Activated gamma-delta T cell treated with anti-CD3 and anti-CD28 coated beads, Interleukin-2, amount 50 U/mL, for 16 hours (primary cell): ENCODE measurements at places on chromosomes 12 and 14.

DNA sequence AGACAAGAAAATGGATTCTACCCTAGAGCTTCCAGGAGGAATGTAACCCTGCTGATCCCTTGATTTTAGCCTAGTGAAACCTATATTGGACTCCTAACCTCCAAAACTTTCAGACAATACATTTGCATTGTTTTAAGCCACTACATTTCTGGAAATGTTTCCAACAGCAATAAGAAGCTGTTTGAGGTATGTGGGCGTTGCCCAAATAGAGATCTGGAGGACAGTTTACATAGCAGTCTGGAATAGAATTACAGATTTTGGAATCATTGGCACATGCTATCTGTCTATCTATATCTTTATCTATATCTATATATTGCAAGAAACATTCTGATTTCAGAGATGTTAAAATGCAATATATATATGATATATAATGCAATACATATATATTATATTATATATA is 42.4 kb upstream of the EGLN3 start:
- DNase-seq: no peak

GRCh38 chr12:77239617-77240016 is 174.2 kb upstream of the E2F7 start:
- DNase-seq: no peak

DNA sequence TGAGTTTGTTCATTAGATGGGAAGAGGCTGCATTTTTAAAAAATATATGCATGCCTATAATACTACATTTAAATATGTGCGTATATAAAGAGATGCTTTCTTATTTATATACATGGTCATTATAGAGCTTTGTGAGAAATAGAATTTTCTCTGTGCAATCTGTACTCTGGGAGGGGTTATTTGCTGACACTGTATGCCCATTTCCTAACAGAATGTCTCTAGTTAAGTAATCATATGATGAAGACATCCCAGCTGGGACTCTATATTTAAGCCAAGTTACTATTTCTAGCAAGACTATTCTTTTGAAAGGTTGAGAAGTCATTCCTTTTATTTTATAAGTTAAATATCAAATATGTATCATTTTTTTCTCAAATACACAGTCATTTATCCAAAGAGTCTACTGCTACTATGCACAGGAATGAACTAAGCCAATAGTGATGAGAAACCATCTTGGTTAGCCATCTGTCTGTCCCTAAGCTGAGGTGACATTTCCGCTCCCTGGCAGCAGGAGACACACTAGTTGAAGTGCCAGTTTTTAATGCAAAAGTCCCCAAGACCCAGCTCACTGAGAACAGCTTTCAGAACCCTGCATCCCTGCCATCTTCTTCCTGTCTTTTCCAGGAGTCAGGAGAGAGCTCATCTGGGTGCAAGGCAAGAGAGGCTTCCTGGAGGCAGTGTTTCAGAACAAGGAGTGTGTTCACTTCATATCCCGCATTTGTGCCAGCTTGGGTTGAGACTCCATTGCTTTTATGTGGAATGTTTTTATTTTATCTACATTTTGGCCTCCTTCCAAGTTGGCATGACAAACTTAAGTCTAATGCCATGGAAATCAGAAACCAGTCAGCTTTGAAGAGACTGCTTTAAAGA is 69.5 kb downstream of the TMEM132C start:
- DNase-seq: no peak

DNA sequence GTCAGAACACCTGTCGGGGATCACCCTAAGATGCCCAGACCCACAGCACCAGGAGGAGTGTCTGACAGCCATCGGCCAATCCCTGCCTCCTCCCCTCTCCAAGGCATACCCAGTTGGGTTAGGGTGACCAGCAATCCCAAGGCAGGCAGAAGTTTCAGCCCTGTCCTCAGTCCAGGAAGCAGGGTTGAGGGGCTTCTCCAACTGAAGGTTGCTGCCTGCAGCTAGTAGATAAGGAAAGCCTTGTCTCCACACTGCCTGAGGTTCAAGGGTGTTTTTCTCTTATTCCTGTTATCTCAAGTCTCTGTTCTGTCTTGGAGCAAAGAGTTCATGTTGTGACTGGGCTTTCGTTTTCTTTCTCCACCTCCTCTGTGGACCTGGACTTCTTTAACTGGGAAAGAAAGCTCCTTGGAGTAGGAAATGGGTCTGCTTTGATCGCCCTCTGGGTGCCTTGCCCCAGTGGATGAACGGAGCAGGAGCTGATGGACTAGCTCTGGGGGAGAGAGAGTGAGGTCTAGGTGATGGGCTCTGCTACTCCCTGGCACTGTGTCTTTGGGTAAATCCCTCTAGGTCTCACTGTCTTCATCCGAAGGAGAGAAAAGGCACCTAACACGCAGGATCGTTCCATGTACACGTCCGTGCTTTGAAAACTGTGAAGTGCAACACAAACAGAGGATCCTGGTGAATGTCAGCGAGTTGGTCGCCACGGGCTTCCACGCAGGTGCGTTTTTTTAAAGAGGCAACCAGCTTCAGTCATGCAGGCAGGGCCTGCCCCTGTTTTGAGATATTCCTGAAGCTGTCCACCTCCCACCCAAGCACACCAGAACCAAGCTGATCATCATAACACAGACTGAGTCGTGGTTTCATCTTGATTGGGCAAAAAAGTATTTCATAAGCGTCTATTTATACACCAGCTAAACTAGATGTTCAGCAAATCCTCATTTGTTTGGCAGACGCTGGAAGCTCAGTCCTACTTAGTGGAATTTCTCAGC is 52.5 kb upstream of the FOXN3 start:
- DNase-seq: no peak

DNA sequence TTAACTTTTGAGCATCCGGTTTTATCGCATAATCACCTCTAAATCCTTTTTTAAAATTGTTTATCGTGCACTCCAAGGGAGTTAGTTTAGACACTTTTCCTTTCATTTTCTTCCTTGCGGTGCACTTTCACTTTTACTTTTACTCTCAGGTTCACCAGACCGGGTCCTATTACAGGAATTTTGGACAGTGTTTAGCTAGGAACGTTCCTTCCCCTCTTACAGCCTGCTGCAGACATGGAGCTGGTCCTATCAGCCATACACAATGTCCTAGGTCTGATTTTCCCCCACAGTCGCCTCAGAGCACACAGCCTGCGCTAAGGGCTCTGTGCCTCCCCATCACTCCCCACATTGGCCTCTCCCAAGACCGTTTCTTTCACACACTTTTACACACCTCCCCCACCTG is 103.9 kb downstream of the ALG10 start:
- no peak for DNase-seq

DNA sequence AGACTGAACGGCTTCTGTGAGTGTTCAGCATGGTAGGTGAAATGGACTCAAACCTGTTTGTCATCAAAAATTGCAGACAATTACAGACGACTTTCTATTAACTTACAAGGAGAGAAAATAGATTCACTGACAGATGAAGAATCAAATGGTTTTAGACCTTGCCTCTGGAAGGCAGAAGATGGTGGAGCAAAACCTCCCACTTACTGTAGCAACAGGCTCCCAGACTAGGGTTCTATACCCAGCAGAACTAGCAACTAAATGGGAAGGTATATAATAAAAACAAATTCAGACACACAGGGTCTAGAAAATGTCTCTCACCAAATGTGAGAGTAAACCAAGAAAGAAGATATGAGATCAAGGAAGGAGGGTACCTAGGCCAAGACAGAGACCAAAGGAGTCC is 36.8 kb downstream of the RNF34 start:
- DNase-seq: no peak

DNA sequence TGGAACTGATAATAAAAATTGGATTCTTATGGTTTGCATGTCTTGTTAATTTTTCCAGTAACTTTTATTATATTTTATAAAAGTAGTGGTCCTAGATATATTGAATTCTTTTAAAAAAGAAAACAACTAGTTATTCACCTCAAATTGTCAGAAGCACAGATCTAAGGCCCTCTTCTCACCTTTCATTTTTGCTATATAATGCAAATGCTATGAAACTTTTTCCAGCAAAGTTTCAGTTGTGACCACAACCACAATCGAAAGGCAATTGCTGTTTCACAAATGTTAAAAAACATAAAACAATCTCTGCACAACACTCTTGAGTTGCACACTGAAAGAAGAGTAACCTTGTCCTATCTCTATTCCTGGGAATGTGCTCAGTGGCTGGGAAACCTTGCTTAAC is 479.8 kb upstream of the FLRT2 start:
- no peak for DNase-seq

DNA sequence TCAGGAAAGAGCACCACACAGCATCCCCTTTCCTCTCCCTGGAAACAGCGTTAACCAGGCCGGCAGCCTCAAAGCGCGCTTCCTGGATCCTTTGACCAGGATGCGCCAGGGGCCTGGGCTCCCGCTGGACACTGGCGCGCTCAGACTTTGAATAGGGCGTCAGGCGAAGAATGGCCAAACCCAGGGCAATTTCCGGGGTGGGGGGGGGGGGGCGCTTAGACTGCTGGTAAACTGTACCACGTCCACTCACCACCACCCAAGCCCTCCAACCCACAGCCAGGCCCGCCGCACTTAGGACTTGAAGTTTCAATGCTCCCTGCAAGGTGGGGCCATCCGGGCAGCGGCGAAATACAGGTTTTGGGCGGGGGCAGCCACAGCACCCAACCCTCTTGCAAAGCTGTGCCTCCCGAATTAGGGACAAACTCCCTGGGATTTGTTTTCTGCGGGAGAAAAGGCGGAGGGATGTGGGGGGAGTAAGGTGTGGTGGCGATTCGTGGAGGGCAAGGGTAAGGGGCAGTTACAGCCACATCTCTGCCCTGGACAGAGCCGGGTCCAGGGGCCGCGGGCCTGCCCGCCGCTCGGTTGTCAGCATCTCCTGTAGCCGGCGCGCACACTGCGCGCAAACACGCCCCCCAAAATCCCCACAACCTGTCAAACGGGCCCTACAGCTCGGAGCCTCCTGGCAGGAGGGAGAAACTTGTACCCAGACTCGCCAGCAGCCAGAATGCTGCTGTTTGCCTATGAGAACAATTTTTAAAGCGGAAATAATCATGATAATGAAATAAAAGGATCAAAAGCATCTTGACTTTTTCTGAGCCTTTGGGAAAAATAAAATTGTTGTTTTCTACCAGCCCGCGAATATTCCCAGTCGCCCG is 958 bp downstream of the RTN1 start:
- no peak for DNase-seq

DNA sequence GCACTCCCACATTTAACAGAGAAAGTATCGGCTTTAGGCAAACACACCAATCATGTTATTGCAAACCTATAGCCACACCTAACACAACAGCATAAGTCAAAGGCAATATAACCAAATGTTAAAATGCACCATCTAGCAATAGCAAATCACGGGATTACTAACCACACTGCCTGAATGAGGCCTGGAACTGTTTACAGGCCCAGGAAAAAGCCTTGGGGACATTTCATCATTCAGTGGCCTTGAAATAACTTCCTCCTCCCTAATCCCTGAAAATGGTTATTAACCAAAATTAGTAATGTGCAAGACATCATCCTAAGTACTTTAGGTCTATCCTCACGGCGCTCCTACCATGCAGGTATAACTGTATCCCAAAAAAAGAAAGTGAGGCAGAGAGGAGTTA is 2.3 kb downstream of the GALC start:
- DNase-seq: no peak

- no peak for DNase-seq
These were observed 89.0 kb downstream of the RFX4 start for GRCh38 chr12:106671840-106672239.

GRCh38 chr12:93166541-93167307 is 211.0 kb upstream of the NUDT4 start:
- DNase-seq: no peak
